CD4-positive, alpha-beta memory T cell (primary cell): ENCODE measurements at places on chromosomes 3 and 15. TPM values are rescaled to one million over a fixed set of nuclear protein-coding genes. Genes with fewer than 3 reads are reported as not detected.

- H3K4me3 ChIP-seq: no peak overlapping the region
- H3K36me3 ChIP-seq: no peaks in the 10 kb centered on the region
- H3K4me1 ChIP-seq: no peaks in the 10 kb centered on the region
Observed at GRCh38 chr15:57540736-57541135, 51.0 kb upstream of the MYZAP start.

- H3K27ac ChIP-seq: no peak overlapping the region
- H3K4me3 ChIP-seq: no peak overlapping the region
- H3K36me3 ChIP-seq: no peaks in the 10 kb centered on the region
- no peaks in the 10 kb centered on the region for H3K27me3 ChIP-seq
Observed at GRCh38 chr3:34141841-34142337, 343.5 kb downstream of the PDCD6IP start.

- H3K4me3 ChIP-seq: no peak overlapping the region
- no peak overlapping the region for H3K27ac ChIP-seq
- no peak for DNase-seq
- no peaks in the 10 kb centered on the region for H3K4me1 ChIP-seq
Observed at GRCh38 chr15:50137330-50137761, 18.3 kb upstream of the ATP8B4 start.

- no peak overlapping the region for H3K27ac ChIP-seq
- H3K4me1 ChIP-seq: no peaks in the 10 kb centered on the region
- DNase-seq: no peak
- H3K36me3 ChIP-seq: peaks cover 7% of the 10 kb centered on the region
- H3K27me3 ChIP-seq: no peaks in the 10 kb centered on the region
Observed at GRCh38 chr15:48778331-48778730, 32.5 kb downstream of the CEP152 start.

GRCh38 chr3:122793568-122794416 lies at the start of gene HSPBAP1:
HSPBAP1 (minus strand) TSS chr3:122793831; CDS start chr3:122793680, 151 bp downstream.
- peak; percentile 91 for DNase-seq
- H3K36me3 ChIP-seq: no peaks in the 10 kb centered on the region
- no peaks in the 10 kb centered on the region for H3K27me3 ChIP-seq
- peak within 1 kb of the TSS; percentile 78 for H3K4me3 ChIP-seq

DNA sequence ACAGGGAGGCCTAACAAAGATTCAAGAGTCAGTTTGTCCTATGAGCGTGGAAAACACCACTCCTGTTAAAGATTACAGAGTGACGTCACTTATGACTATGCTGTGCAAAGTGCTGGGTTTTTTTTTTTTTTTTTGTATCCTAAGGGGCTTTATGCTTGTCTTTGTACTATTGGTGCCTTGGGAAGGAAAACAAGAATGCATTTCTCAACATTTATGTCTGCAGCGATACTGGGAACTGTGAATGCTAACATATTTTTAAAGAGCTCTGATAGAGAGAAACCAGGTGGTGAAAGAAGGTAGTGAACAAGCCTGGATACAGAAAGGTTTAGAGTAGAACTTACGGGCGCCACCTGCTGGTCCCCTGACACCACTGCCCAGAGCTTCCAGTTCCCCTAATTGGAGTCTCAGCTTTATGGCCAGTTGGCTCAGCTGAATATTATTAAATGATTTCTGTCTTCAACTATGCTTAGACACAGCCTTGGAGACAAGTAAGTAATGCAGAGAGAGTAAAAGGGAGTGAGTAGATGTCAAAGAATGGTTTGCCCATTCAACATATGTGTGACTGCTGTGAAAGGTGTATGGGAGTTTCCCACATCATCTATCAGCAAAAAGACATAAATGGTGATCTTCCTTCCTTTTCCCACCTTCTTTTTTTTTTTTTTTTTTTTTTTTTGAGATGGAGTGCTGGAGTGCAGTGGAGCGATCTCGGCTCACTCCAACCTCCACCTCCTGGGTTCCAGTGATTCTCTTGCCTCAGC lies 807.9 kb upstream of the CFAP20DC start:
- no peak overlapping the region for H3K4me3 ChIP-seq
- H3K4me1 ChIP-seq: no peaks in the 10 kb centered on the region
- peak; percentile 72 for DNase-seq
- no peaks in the 10 kb centered on the region for H3K36me3 ChIP-seq
- no peak overlapping the region for H3K27ac ChIP-seq
- no peaks in the 10 kb centered on the region for H3K27me3 ChIP-seq

- peaks cover 88% of the 10 kb centered on the region for H3K4me1 ChIP-seq
- peaks cover 6% of the 10 kb centered on the region for H3K36me3 ChIP-seq
- no peak overlapping the region for H3K27ac ChIP-seq
- DNase-seq: no peak
- H3K4me3 ChIP-seq: no peak overlapping the region
Observed at GRCh38 chr3:33004205-33004604, 52.8 kb downstream of the CCR4 start.

DNA sequence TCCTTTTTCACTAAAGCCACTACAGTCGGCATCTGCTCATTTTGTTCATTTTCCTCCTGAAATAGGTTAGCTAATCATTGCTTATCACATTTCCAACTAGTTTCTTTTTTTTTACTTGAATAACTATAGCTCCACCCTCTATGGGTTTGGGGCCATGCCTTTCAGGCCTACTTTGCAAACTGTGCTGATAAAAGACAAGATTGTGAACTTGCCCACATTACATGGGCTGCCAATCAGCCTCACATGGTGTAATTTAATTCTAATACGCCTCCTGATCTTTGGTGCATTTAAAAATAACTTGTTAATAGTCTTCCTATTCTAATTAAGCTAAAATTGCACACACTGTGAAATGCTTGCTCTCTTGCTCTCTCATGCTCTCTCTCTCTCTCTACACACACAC lies 90.5 kb downstream of the TGFBR2 start:
- no peak for DNase-seq
- no peak overlapping the region for H3K4me3 ChIP-seq

DNA sequence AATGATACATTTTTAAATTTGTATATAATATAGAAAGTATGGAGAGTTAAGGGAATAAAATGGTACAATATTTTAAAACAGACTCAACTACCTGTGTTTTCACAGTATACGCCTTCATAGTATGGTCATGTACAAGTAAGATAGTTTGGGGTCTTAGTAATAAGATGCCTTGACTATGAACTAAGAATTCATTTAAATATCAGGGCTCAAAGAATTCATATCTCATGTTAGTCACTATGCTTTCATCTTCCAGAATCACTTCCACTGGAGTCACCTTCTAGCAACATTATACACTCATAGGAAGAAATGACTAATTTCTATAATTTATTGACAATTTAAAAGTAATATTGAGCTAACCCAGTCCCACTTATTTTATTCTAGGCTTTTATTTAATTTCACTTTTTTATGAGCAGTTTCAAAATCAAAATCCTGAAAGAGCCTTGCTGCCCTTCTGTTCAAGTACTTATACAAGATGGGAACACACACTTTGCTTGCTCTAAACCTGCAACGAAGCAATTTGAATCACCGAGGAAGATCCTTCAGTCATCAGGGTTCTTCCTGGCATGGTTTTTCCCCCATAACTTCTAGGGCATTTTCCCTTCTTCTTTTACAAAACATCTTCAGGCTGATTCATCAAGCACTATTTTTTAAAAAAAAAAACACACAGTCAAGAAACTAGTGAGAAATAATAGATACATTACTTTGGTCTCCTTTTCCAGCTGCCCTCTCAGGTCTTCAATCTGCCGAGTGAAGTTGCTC lies 94.1 kb downstream of the MYH15 start:
- no peak overlapping the region for H3K4me3 ChIP-seq
- H3K4me1 ChIP-seq: no peaks in the 10 kb centered on the region
- H3K27me3 ChIP-seq: no peaks in the 10 kb centered on the region
- H3K36me3 ChIP-seq: no peaks in the 10 kb centered on the region
- no peak overlapping the region for H3K27ac ChIP-seq

- no peaks in the 10 kb centered on the region for H3K27me3 ChIP-seq
- H3K4me1 ChIP-seq: no peaks in the 10 kb centered on the region
- H3K4me3 ChIP-seq: no peak overlapping the region
- DNase-seq: no peak
Observed at GRCh38 chr15:90701048-90701447, 16.1 kb upstream of the BLM start.

DNA sequence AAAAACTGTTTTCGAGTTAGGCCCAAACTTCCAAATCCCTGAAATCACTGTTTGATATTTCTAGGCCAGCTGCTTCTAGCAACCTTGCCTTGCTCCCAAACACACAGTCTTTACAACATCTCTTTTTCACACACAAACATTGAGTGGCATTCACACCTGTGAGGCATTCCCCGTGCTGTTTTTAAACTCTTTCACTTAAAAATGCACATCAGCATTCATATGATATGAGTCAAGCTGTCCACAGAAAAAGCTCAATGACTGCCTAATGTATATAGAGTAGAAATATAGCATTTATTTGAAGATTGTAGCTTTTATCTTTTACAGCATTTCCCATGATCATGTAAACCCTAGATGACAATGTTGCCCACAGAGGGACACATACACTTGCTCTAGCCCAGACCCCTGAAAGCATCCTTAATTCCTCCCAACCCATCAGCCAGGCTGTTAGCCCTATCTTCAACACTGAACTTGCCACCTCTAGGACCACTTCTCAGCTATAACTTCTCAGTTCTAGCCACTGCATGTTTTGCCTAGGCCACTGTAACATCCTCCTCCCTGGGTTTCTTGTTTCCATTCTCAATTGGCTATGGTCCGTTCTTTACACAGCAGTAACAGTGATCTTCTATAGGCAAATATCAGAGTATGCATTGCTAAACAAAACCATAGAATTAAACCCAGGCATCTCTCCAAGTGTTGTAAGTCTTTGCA lies 782.6 kb downstream of the DIPK2A start:
- H3K36me3 ChIP-seq: no peaks in the 10 kb centered on the region
- H3K27me3 ChIP-seq: no peaks in the 10 kb centered on the region
- DNase-seq: no peak
- no peak overlapping the region for H3K4me3 ChIP-seq

- no peak overlapping the region for H3K4me3 ChIP-seq
- H3K27ac ChIP-seq: no peak overlapping the region
- H3K36me3 ChIP-seq: peaks cover 8% of the 10 kb centered on the region
- no peaks in the 10 kb centered on the region for H3K27me3 ChIP-seq
- DNase-seq: no peak
Observed at GRCh38 chr3:160378331-160379109, 20.5 kb downstream of the IFT80 start.

DNA sequence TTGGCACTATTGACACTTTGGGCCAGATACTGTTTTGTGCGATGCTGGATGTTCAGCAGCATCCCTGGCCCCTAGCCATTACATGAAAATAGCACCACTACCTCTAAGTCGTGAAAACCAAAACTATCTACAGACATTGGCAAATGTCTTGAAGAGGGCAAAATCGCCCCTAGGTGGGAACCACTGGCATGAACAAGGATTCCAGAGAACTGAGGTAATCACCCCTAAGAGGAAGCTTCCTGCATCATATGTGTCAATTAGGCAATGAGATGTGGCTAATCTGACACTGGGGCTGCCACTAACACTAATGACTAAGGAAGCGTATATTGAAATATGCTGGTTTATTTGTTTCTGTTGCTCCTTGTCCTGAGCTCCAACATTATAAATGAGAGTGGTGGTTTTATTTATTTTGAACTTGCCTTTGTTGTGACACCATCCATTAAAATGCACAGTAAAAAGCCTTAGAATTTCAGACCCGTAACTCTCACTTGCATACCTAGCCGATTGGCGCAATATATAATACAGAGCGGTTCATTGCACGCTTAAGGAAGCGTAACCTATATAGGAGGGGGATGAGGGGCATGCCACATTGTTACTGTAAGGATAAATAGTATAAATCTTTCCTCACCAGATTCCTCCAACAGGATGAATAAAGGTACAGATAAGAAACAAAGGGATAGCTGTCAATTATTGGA lies 299.8 kb upstream of the CNTN4 start:
- no peaks in the 10 kb centered on the region for H3K27me3 ChIP-seq
- no peaks in the 10 kb centered on the region for H3K36me3 ChIP-seq
- no peaks in the 10 kb centered on the region for H3K4me1 ChIP-seq
- H3K4me3 ChIP-seq: no peak overlapping the region

- no peaks in the 10 kb centered on the region for H3K4me1 ChIP-seq
- no peak for DNase-seq
- H3K36me3 ChIP-seq: no peaks in the 10 kb centered on the region
Observed at GRCh38 chr15:26867200-26868007, 542 bp downstream of the GABRA5 start.

- peaks cover 22% of the 10 kb centered on the region for H3K27me3 ChIP-seq
- no peak overlapping the region for H3K27ac ChIP-seq
- H3K4me1 ChIP-seq: no peaks in the 10 kb centered on the region
Observed at GRCh38 chr15:89419370-89419984, 76.9 kb downstream of the RHCG start.

GRCh38 chr15:26767169-26767670 lies 5.6 kb downstream of the GABRB3 start:
- H3K27ac ChIP-seq: no peak overlapping the region
- DNase-seq: no peak
- no peaks in the 10 kb centered on the region for H3K27me3 ChIP-seq
- no peaks in the 10 kb centered on the region for H3K36me3 ChIP-seq
- H3K4me3 ChIP-seq: no peak overlapping the region

DNA sequence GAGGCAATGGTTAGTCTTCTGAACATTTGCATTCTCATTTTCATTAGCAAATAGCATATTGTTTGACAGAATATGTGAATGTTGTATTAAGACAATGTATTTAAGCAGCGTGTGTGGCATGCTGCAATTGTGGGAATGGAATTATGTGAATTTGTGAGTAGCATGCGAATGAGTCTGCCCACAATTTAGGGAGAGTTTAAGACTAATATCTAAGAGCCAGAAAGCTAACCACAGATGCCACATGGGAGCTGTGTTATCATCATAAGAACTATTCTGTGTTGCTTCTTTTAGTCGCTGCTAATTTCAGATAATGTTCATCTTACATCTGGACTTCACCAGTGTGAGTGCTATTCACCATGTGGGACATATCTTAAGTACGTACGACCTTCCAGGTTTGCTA lies 494.5 kb downstream of the RBMS3 start:
- no peak overlapping the region for H3K27ac ChIP-seq
- H3K4me3 ChIP-seq: no peak overlapping the region
- H3K4me1 ChIP-seq: no peaks in the 10 kb centered on the region
- no peak for DNase-seq
- no peaks in the 10 kb centered on the region for H3K36me3 ChIP-seq

- H3K36me3 ChIP-seq: no peaks in the 10 kb centered on the region
- no peak overlapping the region for H3K4me3 ChIP-seq
- DNase-seq: no peak
- H3K4me1 ChIP-seq: no peaks in the 10 kb centered on the region
- no peak overlapping the region for H3K27ac ChIP-seq
Observed at GRCh38 chr3:143249014-143249413, 129.4 kb downstream of the CHST2 start.

Gene GPR176
- total RNA-seq: not detected

Gene CACNA1D
- total RNA-seq: not detected

Gene CKMT1B
- not detected for total RNA-seq

Gene LCMT2
- total RNA-seq: 17.8 TPM

Gene TARS3
- 35.8 TPM for total RNA-seq

Gene SEMA7A
- 1.2 TPM for total RNA-seq

Gene ITPKA
- total RNA-seq: not detected

Gene SLC2A2
- not detected for total RNA-seq

Gene SLC30A4
- total RNA-seq: 3.8 TPM

Gene CFAP100
- total RNA-seq: not detected
